Stimulated activated CD8-positive, alpha-beta memory T cell treated with anti-CD3 and anti-CD28 coated beads, Interleukin-7, amount 100 ng/mL, for 1 hour (primary cell): ENCODE measurements at places on chromosomes 7 and 10.

DNA sequence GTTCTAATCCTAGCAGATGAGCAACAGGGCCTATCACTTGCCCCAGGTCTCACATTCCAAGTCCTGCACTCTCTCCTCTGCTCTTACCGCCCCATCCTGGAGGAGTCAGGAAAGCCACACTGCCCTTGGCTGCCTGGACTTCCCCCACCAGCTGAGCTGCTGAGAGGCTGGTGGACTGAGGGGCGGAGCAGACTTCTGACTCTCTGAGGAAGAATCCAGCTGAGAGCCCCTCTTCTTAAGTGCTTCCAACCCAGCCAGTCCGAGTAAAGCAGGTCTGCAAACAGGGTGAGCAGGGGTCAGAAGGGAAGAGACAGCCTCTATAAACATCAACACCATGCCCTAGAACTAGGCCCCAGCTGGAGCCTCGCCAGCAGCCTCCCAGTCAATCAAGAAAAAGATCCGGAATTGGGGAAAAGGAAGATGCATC, 92.4 kb upstream of the TMEM72 start:
- DNase-seq = no peak

GRCh38 chr7:1449501-1449900, 9.8 kb downstream of the MICALL2 start:
- DNase-seq = no peak

GRCh38 chr10:22704471-22704911, 9.9 kb downstream of the PIP4K2A start:
- no peak for DNase-seq

GRCh38 chr10:49651039-49651835, 28.2 kb upstream of the C10orf53 start:
- no peak for DNase-seq

DNA sequence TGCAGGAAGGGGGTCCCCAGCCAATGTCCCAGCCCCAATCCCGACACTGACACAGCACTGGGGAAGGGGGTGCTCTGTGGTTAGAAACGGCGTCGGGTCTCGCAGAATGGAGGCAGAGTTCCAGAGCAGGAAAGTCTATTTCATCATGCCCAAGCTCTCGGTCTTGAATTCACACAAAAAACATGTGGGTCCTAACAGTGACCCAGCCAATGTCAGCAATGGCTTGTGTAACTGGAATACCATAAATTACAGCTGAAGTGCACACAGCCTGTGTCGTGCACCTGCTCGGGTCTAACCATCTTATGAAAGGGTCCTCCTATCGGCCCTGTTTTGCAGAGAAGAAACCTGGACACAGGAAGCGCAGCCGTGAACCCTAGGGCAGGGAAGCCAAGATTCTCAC, 324.1 kb downstream of the ADARB2 start:
- DNase-seq = no peak

DNA sequence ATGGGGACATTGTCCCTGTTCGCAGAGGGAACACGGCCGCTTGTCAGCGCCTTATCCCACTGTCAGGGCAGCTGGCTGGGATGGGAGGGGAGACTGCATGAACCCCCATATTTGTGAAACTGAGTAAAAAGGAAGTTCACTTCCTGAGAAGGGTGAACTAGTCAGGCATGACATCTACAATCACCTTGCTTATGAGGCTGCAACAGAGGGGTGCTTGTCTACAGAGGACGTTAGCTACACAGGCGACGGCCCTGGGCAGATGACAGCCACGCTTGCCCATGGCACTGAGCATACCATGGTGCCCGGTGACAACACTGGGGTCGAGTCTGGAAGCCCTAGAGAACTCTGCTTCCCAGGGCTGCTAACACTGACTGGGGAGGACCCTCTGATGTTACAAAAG, 46.0 kb upstream of the KDM7A start:
- no peak for DNase-seq

DNA sequence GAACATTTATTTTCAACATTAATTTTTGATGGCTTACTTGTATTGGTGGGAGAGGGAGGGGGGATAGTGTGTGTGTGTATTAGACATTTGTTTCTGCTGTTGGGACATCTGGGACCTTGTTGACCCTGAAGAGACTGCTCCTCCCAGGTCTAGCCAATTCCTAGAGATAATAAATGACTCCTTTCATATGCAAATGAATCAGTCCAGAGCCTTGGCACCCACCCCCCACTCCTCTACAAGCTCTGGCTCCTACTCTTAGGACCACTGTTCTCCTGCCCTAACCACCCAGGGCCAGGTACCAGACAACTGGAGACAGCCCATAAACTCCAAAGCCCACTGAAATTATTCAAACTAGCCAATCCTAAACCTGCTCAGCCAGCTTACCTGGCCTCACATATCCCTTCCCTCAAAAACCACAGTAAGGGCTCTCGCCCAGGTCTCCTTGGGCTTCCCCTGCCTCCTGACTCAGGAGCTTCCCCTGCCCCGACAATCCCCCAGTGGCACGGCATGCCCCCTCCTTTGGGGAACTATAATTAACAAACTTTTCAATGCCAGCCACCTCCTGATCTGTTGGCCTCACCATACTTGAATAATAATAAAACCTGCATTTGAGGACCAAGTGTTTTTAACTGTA, 233.3 kb downstream of the ELMO1 start:
- no peak for DNase-seq
